Fibroblast of upper back skin (primary cell): ENCODE measurements at places on chromosomes 2 and 18.

GRCh38 chr2:48415836-48416515 is 114.0 kb upstream of the STON1 start:
- no peak for DNase-seq

GRCh38 chr2:109275120-109276012 is 146.4 kb downstream of the SH3RF3 start:
- DNase-seq = no peak

GRCh38 chr2:196174404-196174803 is 3.0 kb upstream of the STK17B start:
- no peak for DNase-seq

GRCh38 chr18:6625481-6625880 is 104.0 kb upstream of the ARHGAP28 start:
- no peak for DNase-seq

- DNase-seq = no peak
These were observed 291.0 kb upstream of the ACVR2A start for GRCh38 chr2:147553775-147554271.
